ENCODE measurements at places on chromosomes 1 and 21.
A peak's percentile ranks its signal among the peaks of the same experiment; 100 is the strongest.

- DNase-seq = no peak
Measured at GRCh38 chr1:117244306-117244705, 33.6 kb upstream of the VTCN1 start.

DNA sequence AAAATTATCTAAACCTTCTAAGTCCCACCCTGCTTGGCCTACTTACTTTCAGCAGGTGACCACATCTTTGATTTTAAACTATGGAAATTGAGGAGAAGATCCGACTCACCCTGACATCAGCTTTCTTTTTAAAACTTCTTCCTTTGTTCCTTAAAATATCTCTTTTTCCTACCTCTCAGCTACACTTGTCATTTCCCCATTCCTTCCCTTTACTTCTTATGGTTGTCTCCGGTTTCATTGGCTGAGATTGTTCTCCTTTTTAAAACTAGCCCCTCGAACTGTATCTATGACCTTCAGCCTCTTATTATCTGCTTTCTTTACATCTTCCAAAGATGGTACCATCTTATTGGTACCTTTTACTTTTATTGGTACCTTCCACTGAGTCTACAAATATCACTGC, 87.8 kb upstream of the NRIP1 start:
- no peak for DNase-seq

GRCh38 chr21:21030311-21030710, 32.1 kb downstream of the NCAM2 start:
- DNase-seq = no peak

DNA sequence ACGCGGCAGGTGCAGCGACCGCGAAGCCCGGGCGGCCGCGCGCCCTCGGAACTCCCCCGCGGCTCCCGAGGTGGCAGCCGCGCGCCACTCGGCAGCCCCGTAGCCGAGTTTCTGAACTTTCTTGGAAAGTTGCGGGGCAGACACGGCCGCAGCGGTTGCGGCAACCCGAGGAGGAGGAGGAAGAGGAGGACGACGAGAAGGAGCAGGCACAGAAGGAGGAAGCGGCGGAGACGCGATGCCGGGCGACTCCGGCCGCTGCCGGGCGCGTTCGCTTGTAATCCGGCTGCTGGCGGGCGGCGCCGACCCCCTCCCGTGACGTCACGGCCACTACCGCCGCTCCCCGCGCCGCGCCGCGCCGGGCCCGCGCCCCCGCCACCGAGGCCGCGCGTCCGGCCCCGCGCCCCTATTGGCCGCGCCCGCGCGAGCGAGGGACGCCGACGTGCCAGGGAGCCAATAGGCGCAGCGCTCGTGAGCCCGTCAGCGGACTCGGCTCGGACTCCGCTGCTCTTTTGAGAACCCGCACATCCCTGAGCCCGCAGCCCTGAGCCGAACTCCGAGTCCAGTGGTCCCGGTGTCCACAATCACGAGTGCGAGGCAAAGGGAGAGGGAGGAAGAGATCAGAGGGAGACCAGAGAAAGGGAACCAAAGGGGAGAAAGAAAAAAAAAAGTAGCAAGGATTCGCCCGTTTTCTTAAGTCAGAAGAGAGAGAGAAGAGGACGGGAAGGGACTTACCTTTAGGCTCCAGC, 736 bp upstream of the BARHL2 start:
- peak; percentile 19 for DNase-seq

- DNase-seq = peak; percentile 91
Measured at GRCh38 chr1:32066489-32066873, 6.3 kb upstream of the TMEM39B start.

All from fibroblast of skin of scalp (primary cell).